G401 (cell line): ENCODE measurements at places on chromosomes 1 and 21.

DNA sequence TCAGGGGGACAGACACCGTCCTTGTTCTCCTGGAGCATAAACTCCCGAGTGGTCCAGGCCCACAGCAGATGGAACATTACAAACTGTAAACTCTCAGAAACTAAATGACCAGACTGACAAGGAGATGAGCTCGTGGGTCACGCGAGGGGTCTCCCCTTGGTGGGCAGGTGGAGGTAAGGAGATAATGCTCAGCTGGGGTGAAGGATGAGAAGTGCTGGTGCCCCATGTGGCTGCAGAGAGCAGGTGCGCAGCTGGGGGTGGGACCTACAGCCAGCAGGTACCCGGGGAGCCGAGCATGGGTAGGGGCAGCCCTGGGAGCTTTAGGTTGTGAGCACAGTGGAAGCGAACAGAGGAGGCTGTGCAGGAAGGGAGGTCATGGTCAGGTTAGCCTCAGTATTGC, 40.1 kb downstream of the AJAP1 start:
- DNase-seq: no peak

- no peak for DNase-seq
Measured at GRCh38 chr1:90201467-90202358, 206.8 kb downstream of the ZNF326 start.

DNA sequence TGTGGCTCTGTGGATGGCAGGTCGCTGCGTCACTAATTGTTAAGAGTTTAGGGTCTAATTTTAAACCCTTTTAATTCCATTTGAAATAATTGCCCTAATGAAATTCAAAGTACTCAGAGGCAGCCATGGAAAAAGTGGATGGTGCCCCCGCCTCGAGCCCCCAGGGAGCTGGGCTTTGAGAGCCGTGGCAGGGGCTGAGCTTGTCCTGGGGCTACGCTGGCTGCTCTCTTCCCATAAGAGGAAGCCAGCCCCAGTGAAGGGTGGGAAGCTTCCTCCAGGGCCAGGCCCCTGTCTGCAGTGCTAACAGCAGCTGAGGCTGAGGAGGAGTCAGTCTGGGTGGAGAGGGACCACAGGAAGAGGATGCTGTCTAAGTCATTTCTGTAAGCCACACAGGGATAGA, 315.0 kb upstream of the POU3F1 start:
- DNase-seq: no peak

DNA sequence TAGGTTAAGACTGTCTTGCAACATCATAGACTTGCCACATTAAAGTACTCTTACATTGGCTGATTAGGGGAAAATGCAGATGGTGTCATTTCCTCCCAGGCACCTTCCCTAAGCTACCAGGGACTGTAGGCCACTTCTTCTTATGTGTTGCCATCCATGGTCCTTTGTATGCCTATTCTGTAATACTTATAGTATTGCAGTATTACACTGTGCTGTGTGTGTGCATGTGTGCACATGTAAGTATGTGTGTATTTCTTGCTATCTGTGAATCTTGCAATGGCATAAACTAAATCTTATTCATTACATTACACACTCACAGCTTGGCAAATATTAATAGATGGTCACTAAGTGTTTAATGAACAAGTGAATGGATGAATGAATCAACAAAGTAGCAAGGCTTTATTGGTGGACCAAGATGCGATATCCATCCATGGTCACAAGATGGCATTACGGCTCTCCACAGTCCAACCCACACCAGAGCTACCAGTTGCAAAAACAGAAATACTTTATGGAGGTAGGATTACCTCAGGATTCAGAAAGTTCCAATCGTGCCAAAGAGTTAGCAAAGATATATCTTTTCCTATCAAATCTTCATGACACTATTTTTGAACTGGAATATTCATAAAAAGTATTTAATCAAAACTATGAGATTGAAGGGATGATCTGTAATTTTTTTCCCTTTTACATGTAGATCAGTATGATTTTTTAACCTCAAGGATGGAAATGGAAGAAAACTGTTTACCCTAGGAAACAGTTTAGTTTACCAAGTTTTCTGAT, 160.2 kb downstream of the DENND1B start:
- peak; percentile 53 for DNase-seq

GRCh38 chr1:67582625-67583461, 102.2 kb upstream of the GADD45A start:
- DNase-seq: no peak

- no peak for DNase-seq
Measured at GRCh38 chr1:95951371-95952102, 717.5 kb downstream of the RWDD3 start.

- no peak for DNase-seq
Measured at GRCh38 chr21:46084709-46085108, 13.2 kb upstream of the COL6A2 start.

GRCh38 chr1:43617668-43618067, 32.3 kb upstream of the KDM4A start:
- no peak for DNase-seq

- DNase-seq: no peak
Measured at GRCh38 chr1:88080875-88081274, 603.2 kb upstream of the PKN2 start.

GRCh38 chr1:78765489-78765888, 115.9 kb downstream of the IFI44 start:
- no peak for DNase-seq

DNA sequence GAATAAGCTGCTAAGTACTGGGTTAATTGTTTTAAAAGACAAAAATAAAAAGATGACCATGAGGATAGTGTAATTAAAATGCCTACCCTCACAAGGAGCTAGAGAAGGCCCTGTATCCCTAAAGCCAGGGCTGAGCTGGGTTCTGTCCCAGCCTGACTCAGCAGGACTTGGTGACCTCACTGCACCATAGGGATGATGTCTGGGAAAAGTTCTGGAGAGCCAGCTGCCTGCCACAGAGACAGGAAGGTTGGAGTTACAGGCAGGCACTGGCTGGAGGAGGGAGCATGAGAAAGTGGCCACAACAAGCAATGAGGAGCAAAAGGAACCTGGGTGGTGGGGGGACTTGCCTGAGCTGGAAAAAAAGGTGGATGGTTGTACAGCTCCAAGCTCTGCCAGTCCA, 5.7 kb upstream of the TNR start:
- no peak for DNase-seq

GRCh38 chr1:93441589-93441988, 6.3 kb upstream of the FNBP1L start:
- DNase-seq: no peak

GRCh38 chr1:166969074-166969677, 6.2 kb downstream of the ILDR2 start:
- no peak for DNase-seq

- DNase-seq: no peak
Measured at GRCh38 chr1:30409476-30410152, 313.8 kb downstream of the MATN1 start.

DNA sequence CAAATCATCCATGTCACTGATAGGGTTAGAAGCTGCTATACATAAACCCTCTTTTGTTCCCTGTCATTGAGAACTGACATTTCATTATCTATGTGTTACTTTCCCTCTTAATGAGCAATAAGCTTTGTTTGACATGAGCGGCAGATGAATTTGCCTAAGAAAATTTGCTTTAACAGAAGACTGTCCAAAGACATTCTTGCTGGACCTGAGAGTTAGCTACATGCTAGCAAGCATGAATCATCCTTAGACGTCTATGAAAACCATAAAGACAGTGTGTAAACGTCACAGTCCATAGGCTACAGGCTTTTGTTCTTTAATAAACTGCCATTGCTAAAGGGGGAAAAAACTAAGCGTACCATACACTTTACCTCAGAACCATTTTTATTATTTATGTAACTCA, 73.1 kb downstream of the TNFSF4 start:
- DNase-seq: no peak

- no peak for DNase-seq
Measured at GRCh38 chr1:180849031-180849775, 63.5 kb upstream of the KIAA1614 start.

GRCh38 chr1:214966346-214966745, 116.2 kb upstream of the KCNK2 start:
- DNase-seq: peak; percentile 5

GRCh38 chr1:23118957-23119792, 49.5 kb downstream of the LUZP1 start:
- no peak for DNase-seq

DNA sequence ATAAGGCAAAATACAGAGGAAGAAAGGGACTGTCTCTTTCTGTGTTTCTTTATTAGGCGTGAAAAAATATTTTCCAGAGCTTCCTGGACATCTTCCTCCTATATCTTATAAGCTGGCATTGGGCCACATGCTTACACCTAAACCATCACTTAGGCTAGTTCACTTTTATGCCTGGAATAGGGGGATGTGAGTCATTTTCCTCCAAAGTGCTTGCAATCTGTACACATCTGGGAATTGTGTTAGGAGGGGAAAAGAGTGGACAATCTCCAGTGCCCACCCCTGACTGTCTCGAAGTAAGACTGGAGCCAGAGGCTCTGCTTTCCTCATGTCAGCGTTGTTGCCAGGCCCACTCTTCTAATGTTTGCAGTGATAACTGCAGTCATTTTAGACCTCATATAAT, 29.9 kb downstream of the GIPC2 start:
- DNase-seq: no peak

DNA sequence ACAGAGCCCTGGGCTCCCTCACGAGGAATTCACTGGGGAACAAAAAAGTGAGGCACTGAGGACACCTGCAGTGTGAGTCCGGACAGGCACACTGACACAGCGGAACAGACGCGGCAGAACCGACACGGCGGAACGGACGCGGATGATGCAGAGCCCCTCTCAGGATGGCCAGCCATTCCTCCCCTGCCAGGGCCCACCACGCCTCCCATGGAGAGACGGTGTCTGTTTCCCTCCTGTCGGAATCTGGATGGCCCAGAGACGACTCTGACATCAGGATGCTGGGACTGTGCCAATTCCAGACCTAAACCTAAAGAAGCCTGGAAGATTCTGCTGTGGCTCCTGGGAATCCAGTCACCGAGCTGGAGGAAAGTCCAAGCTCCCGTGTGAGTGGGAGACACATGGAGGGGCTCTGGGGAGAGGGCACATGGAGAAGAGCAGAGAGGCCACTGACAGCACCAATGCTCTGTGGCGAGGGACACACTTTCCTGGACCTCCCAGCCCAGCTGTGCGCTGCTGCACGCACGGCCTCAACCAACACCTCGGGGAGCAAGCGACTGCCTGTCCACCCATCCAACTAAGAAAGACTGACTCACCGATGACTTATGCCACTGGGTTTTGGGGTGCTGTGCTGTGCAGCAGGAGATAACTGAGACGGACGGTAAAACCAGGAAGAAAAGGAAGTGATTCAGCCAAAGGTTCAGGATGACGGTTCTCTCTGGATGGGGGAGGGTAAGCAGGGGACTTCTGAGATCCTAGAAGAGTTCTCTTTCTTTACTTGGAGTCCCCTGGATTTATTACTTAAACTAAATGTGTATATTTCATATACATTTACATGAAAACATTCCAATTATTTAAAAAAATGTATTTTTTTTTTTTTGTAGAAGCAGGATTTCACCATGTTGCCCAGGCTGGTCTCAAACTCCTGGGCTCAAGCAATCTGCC, 23.3 kb downstream of the ZBTB17 start:
- no peak for DNase-seq

- DNase-seq: no peak
Measured at GRCh38 chr1:91741301-91741700, 144.7 kb downstream of the TGFBR3 start.

- no peak for DNase-seq
Measured at GRCh38 chr1:59220356-59220755, 76.5 kb upstream of the FGGY start.

DNA sequence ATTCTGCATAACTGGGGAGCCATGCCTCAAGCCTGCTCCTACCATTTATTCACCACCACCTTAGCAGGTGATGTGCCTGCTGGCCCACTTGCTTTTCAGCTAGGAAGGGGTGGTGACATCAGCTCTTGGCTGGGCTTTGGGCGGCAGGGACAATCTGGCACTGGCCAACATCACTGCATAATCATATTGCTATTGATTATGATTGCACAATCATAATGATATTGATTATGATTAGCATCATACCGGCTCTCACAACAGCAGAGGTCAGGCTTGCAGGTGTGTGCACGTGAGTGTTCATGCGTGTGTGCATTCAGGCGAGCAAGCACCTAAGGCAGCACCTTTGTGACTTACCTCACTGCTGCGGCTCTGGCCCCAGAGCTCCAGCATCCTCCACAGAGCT, 273.8 kb downstream of the AJAP1 start:
- no peak for DNase-seq

DNA sequence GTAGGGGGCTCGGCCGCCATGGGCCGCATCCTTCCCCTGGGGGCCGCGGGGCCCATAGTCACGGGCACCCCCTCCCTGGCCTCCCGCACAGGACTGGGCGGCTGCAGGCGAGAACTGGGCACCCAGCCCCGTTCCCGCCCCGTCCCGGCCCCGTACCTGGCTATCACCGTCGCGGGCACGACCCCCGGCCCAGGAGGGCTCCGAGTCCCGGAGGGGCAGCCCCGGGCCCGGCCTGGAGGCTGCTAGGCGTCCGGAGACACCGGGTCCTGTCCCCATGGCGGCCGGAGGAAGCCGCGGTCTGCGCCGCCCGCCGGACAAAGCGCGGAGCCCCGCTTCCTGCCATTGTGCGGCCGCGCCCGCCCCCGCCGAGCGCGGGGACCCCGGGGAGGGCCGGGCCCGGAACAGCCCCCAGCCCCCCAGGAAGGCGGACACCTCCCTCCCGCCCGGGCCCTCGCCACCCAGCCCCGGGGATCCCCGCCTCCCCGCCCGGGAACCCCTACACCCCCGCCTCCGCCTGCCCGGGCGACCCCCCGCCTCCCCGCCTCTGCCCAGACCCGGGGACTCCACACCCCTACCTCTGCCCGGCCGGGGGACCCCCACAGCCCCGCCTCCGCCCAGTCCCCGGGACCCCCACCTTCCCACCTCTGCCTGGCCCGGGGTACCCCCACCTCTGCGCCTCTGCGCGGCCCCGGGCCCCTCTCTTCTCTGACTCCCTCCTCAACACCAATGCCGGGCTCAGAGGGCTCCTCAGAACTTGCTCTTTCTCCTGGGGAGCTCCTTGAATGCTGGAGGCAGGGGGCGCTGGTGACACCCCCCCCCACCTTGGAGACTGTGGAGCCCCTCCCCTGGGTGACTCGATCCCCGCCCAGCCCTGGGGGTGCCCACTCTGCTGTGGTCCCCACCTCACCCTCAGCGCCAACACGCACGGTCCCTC, 6.0 kb downstream of the PLEKHG5 start:
- no peak for DNase-seq

- DNase-seq: no peak
Measured at GRCh38 chr1:204320382-204320804, 39.3 kb downstream of the PLEKHA6 start.

GRCh38 chr1:181497870-181498269, 14.6 kb downstream of the CACNA1E start:
- DNase-seq: no peak

- DNase-seq: no peak
Measured at GRCh38 chr1:183126528-183126927, 59.5 kb upstream of the LAMC2 start.
